Ovary (tissue), 10 donors: ENCODE measurements at places on chromosomes 5 and 9. TPM values are rescaled to one million over a fixed set of nuclear protein-coding genes. Genes with fewer than 3 reads are reported as not detected.
A peak's percentile ranks its signal among the peaks of the same experiment; 100 is the strongest.

HDAC3 gene
- total RNA-seq, result 55.6 TPM

CCDC152 gene
- 1.8 TPM for total RNA-seq

GRCh38 chr9:136807281-136808074 lies at the start of gene RABL6:
RABL6 (plus strand) TSS chr9:136807948; CDS start chr9:136808197, 249 bp downstream.
- no peaks in the 10 kb centered on the region for H3K36me3 ChIP-seq
- no peaks in the 10 kb centered on the region for H3K27me3 ChIP-seq
- H3K4me3 ChIP-seq, result peak within 1 kb of the TSS; percentile 94
- H3K27ac ChIP-seq, result peak within 1 kb of the TSS; percentile 76

DNA sequence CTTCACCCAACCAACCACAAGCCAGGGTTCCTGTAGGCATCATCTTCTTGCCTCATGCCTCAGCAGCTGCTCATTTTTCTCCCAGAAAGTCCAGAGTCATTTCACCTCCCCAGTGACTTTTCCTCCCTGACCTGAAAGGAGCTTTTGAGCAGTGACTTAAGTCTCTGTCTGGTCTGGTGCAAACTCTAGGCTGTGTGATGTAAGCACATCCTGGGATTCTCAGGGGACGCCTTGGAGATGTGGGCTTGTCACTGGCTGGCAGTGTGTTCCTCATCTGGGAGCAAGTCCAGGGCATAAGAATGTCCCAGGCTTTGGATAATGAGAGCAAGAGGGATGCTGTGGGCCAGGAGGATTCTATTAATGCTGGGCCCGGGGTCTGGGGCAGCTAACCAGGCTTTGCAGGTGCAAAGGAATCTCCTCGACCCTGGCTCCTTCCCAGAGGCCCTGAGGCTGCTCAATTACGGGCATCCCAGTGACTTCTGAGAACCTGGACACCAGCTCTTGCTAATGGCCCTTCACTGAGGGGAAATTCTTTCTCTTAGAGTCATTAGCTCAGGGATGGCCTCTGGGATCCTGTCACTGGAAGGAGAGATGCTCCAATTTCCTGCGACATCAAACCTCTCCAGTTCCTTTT lies 211.0 kb upstream of the PANK3 start:
- no peak overlapping the region for H3K4me3 ChIP-seq
- no peak for DNase-seq
- no peak overlapping the region for H3K27ac ChIP-seq
- H3K36me3 ChIP-seq, result no peaks in the 10 kb centered on the region

SPINK7 gene
- not detected for total RNA-seq

- no peaks in the 10 kb centered on the region for H3K36me3 ChIP-seq
- peak within 1 kb of the TSS; percentile 90 for H3K4me3 ChIP-seq
These were observed at the start of gene HEXB for GRCh38 chr5:74684900-74685851. HEXB (plus strand) TSS chr5:74685233; CDS start chr5:74685261, 28 bp downstream.

JAKMIP2 gene
- total RNA-seq, result 0.10 TPM

DNA sequence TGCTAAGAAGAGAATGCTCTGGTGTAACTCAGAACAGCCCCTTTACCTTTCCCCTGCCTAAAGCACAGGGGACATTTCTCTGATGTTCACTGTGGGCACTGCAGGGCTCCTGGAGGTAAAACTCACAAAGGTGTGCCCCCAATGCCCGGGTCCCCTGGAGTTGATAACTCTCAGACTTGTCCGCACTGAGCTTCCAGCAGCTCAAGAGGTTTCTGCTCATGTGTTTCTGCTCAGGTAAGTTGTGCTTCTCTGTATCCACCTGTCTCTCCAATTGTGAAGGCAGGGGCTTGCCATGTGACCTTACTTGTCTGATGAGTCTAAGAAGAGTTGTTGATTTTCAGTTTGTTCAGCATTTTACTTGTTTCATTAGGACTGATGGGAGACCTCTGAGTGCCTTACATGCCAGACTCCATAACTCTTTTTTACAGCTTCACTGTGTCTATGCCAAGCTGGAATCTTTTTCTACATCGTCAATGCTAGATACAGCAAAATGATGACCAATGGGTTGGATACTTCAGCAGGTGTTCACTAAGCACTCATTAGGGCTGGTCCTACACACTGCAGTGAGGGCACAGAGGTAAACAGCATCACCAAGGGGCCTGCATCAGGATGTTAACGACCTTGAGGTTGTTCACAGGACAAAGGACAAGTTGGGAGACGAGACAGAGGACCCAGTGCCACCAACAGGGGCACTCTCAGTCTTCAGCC lies 56.4 kb downstream of the MRPL36 start:
- H3K36me3 ChIP-seq, result no peaks in the 10 kb centered on the region
- no peaks in the 10 kb centered on the region for H3K27me3 ChIP-seq
- H3K4me3 ChIP-seq, result no peak overlapping the region
- no peaks in the 10 kb centered on the region for H3K4me1 ChIP-seq
- no peak for DNase-seq
- H3K27ac ChIP-seq, result no peak overlapping the region

- no peaks in the 10 kb centered on the region for H3K27me3 ChIP-seq
- DNase-seq, result no peak
- H3K4me1 ChIP-seq, result no peaks in the 10 kb centered on the region
- no peaks in the 10 kb centered on the region for H3K36me3 ChIP-seq
These were observed 214.2 kb downstream of the ELAVL2 start for GRCh38 chr9:23611869-23612268.

DNA sequence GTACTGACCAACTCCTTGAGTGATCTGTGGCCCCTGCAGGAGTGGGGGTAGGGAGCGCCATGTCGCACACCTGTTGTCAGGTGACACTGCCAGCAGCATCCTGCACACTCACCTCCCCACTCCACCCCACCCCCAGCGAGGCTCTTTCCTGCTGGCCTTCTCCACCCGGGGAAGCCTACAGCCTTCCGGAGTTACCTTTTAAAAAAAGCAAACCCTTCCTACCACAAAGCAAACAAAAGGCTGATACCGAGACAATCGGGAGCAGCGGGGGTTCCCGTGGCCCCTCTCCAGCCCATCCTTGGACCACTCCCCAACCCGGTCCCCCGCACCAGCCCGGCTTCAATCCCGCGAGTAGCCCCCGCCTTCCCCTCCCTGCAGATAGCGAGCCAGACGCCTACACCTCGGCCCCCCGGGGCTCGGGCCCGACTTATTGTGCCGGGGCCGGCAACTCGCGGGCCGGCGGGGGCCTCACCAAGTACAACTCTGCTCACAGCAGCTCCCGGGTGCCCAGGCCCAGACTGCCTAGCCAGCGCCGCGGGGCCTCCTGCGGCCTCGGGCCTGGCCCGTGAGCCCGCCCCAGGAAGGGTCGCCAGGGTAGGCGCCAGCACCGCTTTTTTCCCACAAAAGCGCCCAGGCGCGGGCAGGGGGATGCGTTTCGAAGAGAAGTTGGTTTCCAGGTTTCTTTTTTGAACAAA lies 724 bp downstream of the MACROH2A1 start:
- peaks cover 12% of the 10 kb centered on the region for H3K4me1 ChIP-seq
- H3K4me3 ChIP-seq, result peak overlapping the region; percentile 71
- no peak overlapping the region for H3K27ac ChIP-seq
- H3K36me3 ChIP-seq, result no peaks in the 10 kb centered on the region
- H3K27me3 ChIP-seq, result no peaks in the 10 kb centered on the region

GRCh38 chr9:116303270-116303669 lies 149.7 kb downstream of the PAPPA start:
- H3K27ac ChIP-seq, result no peak overlapping the region
- H3K36me3 ChIP-seq, result no peaks in the 10 kb centered on the region
- H3K4me1 ChIP-seq, result peaks cover 6% of the 10 kb centered on the region
- H3K27me3 ChIP-seq, result no peaks in the 10 kb centered on the region
- H3K4me3 ChIP-seq, result no peak overlapping the region

SPATA31C1 gene
- not detected for total RNA-seq

DNA sequence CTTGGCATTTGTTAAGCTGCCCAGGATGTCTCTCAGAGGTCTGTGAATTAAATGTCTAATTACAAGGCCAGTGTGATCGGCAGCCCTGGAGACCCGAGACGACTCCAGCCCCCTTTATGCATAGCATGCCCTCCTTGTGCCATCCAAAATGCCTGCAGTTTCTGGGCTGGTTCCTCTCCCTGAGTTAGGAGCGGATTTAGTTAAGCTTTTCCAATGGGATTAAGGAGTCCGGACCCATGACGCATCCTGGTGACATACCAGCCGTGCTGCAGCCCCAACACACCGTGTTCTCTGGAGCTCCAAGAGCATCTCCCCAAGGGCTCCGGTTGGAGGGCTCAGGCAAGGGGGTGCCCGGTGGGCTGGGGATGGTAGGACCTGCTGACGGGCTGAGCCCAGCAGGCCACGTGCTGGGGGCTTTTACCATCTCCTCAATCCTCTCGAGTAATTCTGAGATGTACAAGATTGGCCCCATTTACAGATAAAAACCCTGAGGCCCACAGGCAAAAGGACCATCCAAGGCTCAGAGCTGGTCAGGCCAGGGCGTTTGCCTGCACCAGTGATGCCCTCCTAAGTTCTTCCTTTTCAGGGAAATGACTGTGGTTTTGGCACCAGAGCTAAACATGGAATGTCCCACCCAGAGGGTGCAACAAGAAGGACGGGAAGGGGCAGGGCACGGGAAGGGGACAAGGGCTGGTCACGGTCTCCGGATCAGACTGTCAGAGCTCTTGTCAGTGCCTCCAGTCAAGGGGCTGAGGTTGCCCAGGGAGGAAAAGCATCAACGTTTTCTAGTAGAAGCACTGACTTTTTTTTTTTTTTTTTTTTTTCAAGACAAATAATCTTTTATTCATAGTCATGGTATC lies 82.6 kb upstream of the PHYKPL start:
- no peaks in the 10 kb centered on the region for H3K36me3 ChIP-seq
- no peak overlapping the region for H3K4me3 ChIP-seq
- no peak for DNase-seq
- no peak overlapping the region for H3K27ac ChIP-seq

ZNF883 gene
- 3.8 TPM for total RNA-seq
